Temporal lobe (tissue), 4 donors: ENCODE measurements at places on chromosomes 6 and 20. TPM values are rescaled to one million over a fixed set of nuclear protein-coding genes. Genes with fewer than 3 reads are reported as not detected.

The CTAGE9 gene
- total RNA-seq = not detected

The SEMG1 gene
- total RNA-seq = not detected

The SLC25A27 gene
- 26.1 TPM for total RNA-seq

The CALHM4 gene
- not detected for total RNA-seq

The OOEP gene
- total RNA-seq = not detected

The POM121L2 gene
- total RNA-seq = not detected
